IMR-90 (cell line): ENCODE measurements at places on chromosomes 7 and 10. TPM values are rescaled to one million over a fixed set of nuclear protein-coding genes. Genes with fewer than 3 reads are reported as not detected.

The TFEC gene
- under 0.01 and 0.28 TPM in 2 replicates for total RNA-seq

- peak; percentile 28 for DNase-seq
- H3K4me1 ChIP-seq, result no peaks in the 10 kb centered on the region
- no peaks in the 10 kb centered on the region for H3K27me3 ChIP-seq
- H3K4me3 ChIP-seq, result no peak overlapping the region
- H3K27ac ChIP-seq, result no peak overlapping the region
Measured at GRCh38 chr7:104267701-104268368, 60.0 kb upstream of the ORC5 start.

- no peaks in the 10 kb centered on the region for H3K36me3 ChIP-seq
- H3K4me3 ChIP-seq, result no peak within 1 kb of the TSS
- no peak within 1 kb of the TSS for H3K27ac ChIP-seq
Measured at GRCh38 chr7:80637911-80638765, at the start of gene CD36. CD36 (plus strand) TSS chr7:80638642; CDS start chr7:80646741, 8,099 bp downstream.

The CNTNAP2 gene
- not detected in 2 replicates for total RNA-seq

GRCh38 chr7:102935450-102936115, 22.8 kb downstream of the LRRC17 start:
- peaks cover 24% of the 10 kb centered on the region for H3K4me1 ChIP-seq
- DNase-seq, result no peak
- H3K36me3 ChIP-seq, result peaks cover 14% of the 10 kb centered on the region
- H3K27ac ChIP-seq, result no peak overlapping the region
- H3K4me3 ChIP-seq, result no peak overlapping the region
- H3K27me3 ChIP-seq, result no peaks in the 10 kb centered on the region

- H3K27me3 ChIP-seq, result no peaks in the 10 kb centered on the region
- DNase-seq, result no peak
- no peaks in the 10 kb centered on the region for H3K36me3 ChIP-seq
- peak overlapping the region; percentile 74 for H3K4me3 ChIP-seq
- peaks cover 5% of the 10 kb centered on the region; the same call in 1 of the 2 replicates for H3K4me1 ChIP-seq
Measured at GRCh38 chr10:42551582-42552187, 86.7 kb downstream of the ZNF33B start.

The UBTD1 gene
- 21.9 TPM in 2 replicates for total RNA-seq

The CDK5 gene
- 22.4 and 24.7 TPM in 2 replicates for total RNA-seq

DNA sequence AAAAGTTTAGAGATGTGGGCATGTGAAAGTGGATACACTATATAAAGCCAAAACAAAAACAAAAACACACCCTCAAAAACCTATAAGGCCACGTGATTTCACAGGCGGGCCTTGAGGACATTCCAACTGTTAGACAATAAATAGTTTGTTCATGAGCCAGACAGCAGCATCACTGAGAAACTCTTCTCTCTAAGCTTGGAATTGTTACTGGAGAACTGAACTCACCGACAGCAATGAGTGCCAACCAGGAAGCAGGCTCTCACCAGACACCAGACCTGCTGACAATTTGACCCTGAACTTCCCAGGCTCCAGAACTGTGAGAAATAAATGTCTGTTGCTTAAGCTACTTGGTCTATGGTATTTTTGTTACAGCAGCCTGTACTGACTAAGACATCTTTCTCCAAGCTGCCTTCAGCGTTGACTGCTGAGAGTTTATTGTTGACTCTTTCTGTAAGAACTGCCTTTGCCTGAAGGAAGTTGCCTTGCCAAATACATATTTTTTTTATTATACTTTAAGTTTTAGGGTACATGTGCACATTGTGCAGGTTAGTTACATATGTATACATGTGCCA, 107.5 kb downstream of the EPDR1 start:
- no peak overlapping the region for H3K4me3 ChIP-seq
- no peaks in the 10 kb centered on the region for H3K36me3 ChIP-seq
- no peak overlapping the region for H3K27ac ChIP-seq

The ELMO1 gene
- not detected in 2 replicates for total RNA-seq

The VIPR2 gene
- not detected in 2 replicates for total RNA-seq

DNA sequence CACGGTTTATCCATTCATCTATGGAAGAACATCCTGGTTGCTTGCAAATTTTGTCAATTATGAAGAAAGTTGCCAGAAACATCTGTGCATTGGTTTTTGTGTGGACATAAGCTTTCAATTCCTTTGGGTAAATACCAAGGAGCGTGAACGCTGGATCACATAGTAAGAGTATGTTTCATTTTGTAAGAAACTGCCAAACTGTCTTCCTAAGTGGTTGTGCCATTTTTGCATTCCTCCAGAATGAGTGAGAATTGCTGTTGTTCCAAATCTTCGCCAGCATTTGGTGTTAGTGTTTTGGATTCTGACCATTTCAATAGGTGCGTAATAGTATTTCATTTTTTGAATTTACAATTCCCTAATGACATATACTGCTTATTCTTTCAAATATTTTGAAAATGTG, 155.3 kb upstream of the FRMD4A start:
- no peaks in the 10 kb centered on the region for H3K27me3 ChIP-seq
- H3K4me1 ChIP-seq, result peaks cover 12% of the 10 kb centered on the region
- no peak overlapping the region for H3K27ac ChIP-seq
- H3K4me3 ChIP-seq, result no peak overlapping the region
- no peaks in the 10 kb centered on the region for H3K36me3 ChIP-seq

DNA sequence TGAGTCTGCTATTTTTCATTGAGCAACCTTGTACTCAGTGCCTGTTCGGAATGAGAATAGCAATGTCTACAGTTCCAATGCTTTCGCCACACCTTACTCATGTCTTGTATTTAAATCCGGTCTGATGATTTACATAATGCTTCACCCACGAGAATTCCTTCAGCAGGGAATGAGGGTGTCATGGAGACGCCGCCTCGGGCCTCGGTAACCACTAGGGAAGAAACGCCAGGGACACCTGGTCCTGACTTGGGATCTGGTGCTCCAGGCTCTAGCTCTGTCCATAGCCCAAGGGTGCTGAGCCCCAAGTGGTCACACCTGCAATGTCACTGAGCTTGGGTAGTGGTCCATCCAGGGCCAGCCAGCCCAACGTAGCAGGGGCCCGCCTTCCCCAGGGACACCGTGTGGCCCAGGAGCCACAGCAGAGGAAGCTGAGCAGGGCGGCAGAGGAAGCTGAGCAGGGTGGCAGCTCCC, 37.4 kb downstream of the PRKAG2 start:
- no peaks in the 10 kb centered on the region; the same call in 1 of the 2 replicates for H3K4me1 ChIP-seq
- H3K27me3 ChIP-seq, result peaks cover 27% of the 10 kb centered on the region; the same call in 1 of the 2 replicates
- DNase-seq, result no peak
- no peak overlapping the region for H3K4me3 ChIP-seq
- no peaks in the 10 kb centered on the region for H3K36me3 ChIP-seq

DNA sequence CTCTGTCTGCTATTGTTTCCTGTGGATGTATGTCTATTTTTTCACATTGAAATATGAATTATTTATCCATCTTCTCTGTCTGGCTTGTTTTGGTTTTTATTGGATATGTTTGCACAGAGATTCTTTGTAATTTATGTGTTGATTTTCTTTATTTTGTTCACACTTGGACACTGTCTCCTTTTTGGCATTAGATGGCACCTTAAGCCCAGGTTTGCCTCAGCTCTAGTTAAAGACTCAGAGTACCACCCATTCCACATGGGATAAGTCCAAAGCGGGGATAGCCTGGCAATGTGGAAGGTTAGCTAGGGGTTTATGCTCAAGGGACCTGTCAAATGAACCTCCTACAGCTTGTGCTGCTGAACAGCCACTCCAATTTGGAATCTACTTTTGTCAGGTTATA, 14.1 kb downstream of the FEZF1 start:
- no peaks in the 10 kb centered on the region for H3K27me3 ChIP-seq
- H3K4me3 ChIP-seq, result no peak overlapping the region
- no peaks in the 10 kb centered on the region for H3K36me3 ChIP-seq
- no peak for DNase-seq

The TMEM236 gene
- not detected in 2 replicates for total RNA-seq

GRCh38 chr7:97659363-97660045, 72.4 kb upstream of the TAC1 start:
- DNase-seq, result no peak
- H3K4me1 ChIP-seq, result no peaks in the 10 kb centered on the region
- H3K4me3 ChIP-seq, result no peak overlapping the region
- no peaks in the 10 kb centered on the region for H3K27me3 ChIP-seq
- H3K27ac ChIP-seq, result no peak overlapping the region

DNA sequence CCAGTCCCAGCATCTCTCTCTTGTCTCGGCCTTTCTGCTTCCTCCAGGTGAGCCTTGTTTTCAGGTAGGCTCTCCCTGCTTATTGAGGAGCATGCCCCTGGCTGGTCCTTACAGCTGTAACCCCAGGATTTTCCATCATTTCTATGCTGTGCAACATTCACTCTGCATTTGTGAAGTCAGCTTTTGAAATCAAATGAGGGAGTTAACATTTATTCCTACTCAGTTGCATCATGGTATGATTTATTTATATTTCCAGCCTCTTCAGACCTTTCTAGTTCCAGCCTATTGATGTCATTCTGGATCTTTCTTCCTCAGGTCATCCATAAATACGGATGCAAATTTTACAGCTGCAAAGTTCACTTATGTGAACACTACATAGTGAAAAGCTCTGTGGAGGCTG, 755.6 kb downstream of the TYW1 start:
- H3K4me1 ChIP-seq, result no peaks in the 10 kb centered on the region
- no peaks in the 10 kb centered on the region for H3K27me3 ChIP-seq
- no peak overlapping the region for H3K4me3 ChIP-seq

DNA sequence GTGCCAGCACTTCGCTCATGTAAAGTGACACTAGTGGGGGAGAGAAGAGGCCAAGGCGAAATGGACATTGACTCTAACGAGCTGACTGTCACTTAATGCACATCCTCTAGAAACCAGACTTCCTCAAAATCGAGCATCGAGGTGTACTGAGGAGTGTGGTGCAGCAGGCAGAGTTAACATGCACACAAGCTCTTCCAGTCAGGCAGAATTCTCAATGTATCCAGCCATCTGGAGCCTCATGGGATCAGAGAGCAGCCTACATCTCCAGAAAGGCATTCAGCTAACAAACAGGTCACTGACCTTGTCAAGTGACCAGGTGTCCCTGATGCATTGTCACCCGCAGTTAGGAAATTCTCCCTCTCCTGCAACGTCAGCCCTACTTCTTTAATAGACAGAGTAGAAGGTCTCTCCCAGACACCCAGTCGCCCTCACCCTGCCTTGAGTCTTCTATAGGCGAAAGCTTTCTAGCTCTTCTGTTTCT, 259.8 kb upstream of the AOAH start:
- H3K27me3 ChIP-seq, result peaks cover 15% of the 10 kb centered on the region
- DNase-seq, result no peak
- no peak overlapping the region for H3K4me3 ChIP-seq
- H3K27ac ChIP-seq, result no peak overlapping the region
- H3K36me3 ChIP-seq, result no peaks in the 10 kb centered on the region
- H3K4me1 ChIP-seq, result no peaks in the 10 kb centered on the region

The AGAP9 gene
- 2.5 and 3.2 TPM in 2 replicates for total RNA-seq

DNA sequence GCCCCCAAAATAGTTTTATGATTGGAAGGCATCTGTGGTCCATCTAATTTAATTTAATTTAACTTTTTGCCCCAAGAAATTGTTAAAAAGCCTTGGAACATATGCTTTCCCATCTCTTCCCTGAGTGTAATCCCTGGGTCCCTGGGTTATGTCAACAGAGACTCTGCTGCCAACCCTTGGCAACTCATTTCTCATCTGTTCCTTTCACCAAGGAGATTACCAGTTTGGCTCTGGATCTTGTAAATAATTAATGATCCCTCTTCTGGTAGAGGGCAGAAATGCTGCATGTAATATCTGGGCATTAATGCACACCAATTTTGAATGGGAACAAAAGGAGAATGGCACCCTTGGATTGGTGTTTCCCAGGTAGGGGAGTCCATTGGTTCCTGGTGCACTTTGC, 514.2 kb downstream of the CCSER2 start:
- no peaks in the 10 kb centered on the region for H3K27me3 ChIP-seq
- H3K27ac ChIP-seq, result no peak overlapping the region
- no peak for DNase-seq
- no peaks in the 10 kb centered on the region for H3K4me1 ChIP-seq
- H3K4me3 ChIP-seq, result no peak overlapping the region
- no peaks in the 10 kb centered on the region for H3K36me3 ChIP-seq

- H3K27ac ChIP-seq, result no peak overlapping the region
- no peaks in the 10 kb centered on the region for H3K27me3 ChIP-seq
- H3K4me3 ChIP-seq, result no peak overlapping the region
- H3K4me1 ChIP-seq, result no peaks in the 10 kb centered on the region
- DNase-seq, result no peak
Measured at GRCh38 chr7:30423788-30424505, 54.6 kb downstream of the NOD1 start.

The ING3 gene
- 11.3 and 14.4 TPM in 2 replicates for total RNA-seq
